ENCODE measurements at places on chromosomes 2 and 18. TPM values are rescaled to one million over a fixed set of nuclear protein-coding genes. Genes with fewer than 3 reads are reported as not detected.

The ANKRD62 gene
- total RNA-seq = not detected

- no peak for DNase-seq
These were observed 67.5 kb upstream of the DTNB start for GRCh38 chr2:25740810-25741381.

GRCh38 chr2:233329489-233330135 lies 22.0 kb downstream of the SAG start:
- DNase-seq = no peak

GRCh38 chr2:36963106-36963505 lies 3.2 kb downstream of the STRN start:
- DNase-seq = no peak

GRCh38 chr2:25089605-25090315 lies 47.9 kb downstream of the EFR3B start:
- no peak for DNase-seq

- no peak for DNase-seq
These were observed 40.9 kb downstream of the TMEM247 start for GRCh38 chr2:46520130-46520711.

- no peak for DNase-seq
These were observed 2.1 kb upstream of the MOCOS start for GRCh38 chr18:36185157-36185556.

DNA sequence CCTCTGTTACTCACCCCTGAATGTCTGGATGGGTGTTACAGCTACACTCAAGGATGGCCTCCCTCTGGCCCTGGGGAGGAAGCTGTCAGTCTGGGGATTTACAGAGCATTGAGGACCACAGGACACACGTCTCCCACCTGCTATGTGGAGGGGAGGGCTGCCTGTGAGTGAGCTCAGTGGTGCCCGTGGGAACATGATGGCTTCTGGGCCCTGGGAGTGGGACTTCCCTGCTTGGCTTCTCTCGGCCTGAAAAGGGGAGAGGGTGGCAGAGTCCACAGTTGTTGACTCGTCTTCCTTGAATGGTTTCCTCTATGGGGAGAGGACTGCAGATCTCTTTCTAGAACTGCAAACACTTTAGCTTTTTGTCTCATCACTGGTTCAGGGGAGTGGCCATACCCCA lies 79.1 kb downstream of the SH3BP4 start:
- DNase-seq = no peak

The OSR1 gene
- total RNA-seq = not detected

DNA sequence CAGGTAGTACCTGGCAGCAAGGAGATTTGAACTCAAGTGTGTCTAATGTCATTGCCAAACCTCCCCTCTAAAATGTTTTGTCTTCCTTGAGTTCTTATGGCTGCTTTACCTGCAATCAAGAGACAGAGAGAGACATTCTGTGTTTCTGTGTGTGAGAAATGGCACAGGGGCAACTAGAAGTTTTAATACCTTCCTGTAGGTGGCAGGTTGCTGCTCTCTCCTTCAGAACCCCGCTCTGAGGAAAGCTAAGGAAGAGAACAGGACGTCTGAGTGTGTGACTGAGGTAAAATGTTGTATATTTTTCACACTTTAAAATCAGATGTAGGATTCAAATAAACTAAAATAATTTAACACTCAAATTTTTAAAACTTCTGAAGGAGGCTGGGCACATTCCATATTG lies 19.2 kb downstream of the DTNA start:
- DNase-seq = no peak

- no peak for DNase-seq
These were observed 8.1 kb downstream of the STPG4 start for GRCh38 chr2:47147021-47147420.

The POU3F3 gene
- not detected for total RNA-seq

DNA sequence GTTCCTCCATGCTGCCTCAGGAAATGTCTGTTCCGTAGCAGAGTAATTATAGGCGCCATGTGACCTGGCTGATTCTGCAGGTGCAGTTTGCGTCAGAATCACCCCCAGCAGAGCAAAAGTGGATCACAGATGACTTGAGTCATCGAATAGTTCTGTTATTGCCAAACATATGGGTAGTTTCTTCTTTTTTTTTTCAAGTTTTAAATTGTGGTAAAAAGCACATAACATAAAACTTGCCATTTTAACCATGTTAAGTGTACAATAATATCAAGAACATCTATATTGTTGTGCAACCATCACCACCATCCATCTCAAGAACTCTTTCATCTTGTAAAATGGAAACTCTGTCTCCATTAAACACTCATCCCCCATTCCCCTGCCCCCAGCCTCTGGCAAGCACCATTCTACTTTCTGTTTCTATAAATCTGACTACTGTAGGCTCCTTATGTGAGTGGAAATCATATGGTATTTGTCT lies 177.7 kb upstream of the TWIST2 start:
- DNase-seq = peak; percentile 52

The BUB1 gene
- 61.7 TPM for total RNA-seq

- DNase-seq = no peak
These were observed 3.1 kb downstream of the SPEG start for GRCh38 chr2:219437690-219438206.

- DNase-seq = no peak
These were observed 124.6 kb downstream of the COPS8 start for GRCh38 chr2:237210297-237210696.

DNA sequence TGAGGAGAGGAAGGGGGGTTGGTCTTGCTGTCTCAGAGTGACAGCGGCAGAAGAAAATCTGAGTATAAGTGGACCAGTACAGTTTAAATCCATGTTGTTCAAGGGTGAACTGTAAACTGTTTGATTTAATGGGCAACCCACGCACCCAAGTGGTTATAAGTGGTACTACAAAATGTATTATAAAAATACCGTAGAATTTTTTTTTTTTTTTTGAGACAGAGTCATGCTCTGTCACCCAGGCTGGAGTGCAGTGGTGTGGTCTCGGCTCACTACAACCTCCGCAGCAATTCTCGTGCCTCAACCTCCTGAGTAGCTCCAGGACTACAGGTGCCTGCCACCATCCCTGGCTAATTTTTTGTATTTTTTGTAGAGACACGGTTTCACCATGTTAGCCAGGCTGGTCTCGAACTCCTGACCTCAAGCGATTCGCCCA lies 2.1 kb upstream of the CHCHD5 start:
- DNase-seq = peak; percentile 81

GRCh38 chr2:120989512-120990441 lies 254.1 kb downstream of the GLI2 start:
- DNase-seq = no peak

DNA sequence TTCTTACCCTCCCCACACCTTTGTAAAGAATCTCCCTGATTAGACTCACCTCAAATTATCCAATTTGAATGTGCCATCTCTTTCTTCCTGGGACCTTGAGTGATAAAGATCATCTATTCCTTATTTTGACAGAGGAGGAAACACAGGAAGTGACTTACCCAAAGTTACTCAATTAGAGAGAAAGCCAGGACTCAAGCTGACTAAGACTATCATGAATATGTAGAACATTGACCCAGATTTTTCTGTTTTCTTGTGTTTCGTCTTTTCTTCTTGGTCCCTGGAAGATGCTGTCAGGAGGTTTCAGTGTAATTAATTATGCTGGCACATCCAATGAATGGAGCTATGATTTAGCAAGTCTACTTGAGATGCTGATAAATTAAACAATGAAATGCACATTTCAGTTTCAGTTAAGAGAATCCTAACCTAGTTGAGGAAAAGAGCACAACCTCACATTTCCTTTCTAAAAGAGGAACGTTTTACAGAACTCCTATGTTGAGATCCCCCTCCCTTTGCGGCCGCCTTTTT lies 380.4 kb downstream of the CLIP4 start:
- no peak for DNase-seq

- no peak for DNase-seq
These were observed 35.4 kb downstream of the SULT1C4 start for GRCh38 chr2:108412995-108413710.

The ALK gene
- not detected for total RNA-seq

- peak; percentile 97 for DNase-seq
These were observed 19.2 kb downstream of the NEURL3 start for GRCh38 chr2:96485751-96486651.

- DNase-seq = no peak
These were observed 126.1 kb downstream of the RTN4 start for GRCh38 chr2:54924121-54924520.

- peak; percentile 91 for DNase-seq
These were observed 575 bp downstream of the ATL2 start for GRCh38 chr2:38376346-38377049.

DNA sequence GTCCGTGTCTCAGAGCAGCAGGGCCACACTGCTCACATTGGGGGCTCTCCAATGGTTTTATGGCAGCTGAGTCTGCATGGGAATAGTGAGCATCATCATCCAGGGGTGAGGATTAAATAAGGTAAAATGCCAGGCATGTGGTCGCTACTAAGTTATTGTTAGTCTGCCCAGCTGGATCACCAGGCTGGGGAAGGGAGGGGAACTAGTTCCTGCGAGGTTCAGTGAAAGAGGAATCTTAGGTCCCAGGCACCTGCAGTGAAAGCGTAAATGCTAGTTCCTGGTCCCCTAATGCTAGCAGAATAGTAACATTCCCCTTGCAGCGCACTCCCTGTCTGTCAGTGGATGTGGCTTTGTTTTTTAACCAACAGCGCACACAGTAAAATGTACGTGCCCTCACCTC lies 60.1 kb downstream of the ARHGEF4 start:
- no peak for DNase-seq

The WDR43 gene
- total RNA-seq = 190 TPM

The REG3G gene
- total RNA-seq = not detected

DNA sequence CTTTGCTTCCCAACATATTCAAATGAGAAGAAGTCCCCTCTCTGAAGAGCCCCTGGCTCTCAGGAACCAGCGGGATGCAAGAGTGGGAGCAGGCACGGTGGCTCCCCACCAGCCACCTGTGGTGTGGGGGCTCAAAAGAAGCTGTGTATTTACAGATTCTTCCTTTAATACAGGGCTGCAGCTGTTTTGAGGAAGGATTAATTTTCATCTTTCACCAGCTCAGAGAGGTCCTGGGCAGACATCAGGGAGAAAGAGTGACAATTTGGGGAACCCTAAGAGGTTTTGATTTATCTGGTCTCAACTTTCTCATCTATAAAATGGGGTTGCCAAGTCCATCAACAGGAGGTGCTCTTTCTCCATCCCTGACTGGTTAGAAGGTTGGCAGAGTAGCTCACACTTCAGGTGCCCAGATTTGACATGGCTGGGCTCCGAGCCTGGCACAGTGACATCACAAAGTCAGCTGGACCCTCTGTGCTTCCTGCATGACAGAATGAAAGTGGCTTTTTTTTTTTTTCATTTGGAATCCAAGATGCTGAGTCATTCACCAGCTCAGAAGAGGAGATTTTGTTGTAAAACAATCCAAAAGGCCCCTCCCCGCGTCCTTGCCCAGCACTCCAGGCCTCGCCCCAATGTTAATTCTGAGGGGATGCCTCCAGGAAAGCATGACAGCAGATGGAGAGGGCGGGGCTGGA lies 15.5 kb upstream of the SIX2 start:
- no peak for DNase-seq

GRCh38 chr2:171880774-171881173 lies 13.3 kb downstream of the SLC25A12 start:
- DNase-seq = no peak

GRCh38 chr18:7830468-7830867 lies 263.4 kb downstream of the PTPRM start:
- no peak for DNase-seq

The TANK gene
- 97.2 TPM for total RNA-seq

GRCh38 chr2:119579424-119580295 lies 35.4 kb downstream of the CFAP221 start:
- no peak for DNase-seq

The CGREF1 gene
- total RNA-seq = 15.1 TPM

DNA sequence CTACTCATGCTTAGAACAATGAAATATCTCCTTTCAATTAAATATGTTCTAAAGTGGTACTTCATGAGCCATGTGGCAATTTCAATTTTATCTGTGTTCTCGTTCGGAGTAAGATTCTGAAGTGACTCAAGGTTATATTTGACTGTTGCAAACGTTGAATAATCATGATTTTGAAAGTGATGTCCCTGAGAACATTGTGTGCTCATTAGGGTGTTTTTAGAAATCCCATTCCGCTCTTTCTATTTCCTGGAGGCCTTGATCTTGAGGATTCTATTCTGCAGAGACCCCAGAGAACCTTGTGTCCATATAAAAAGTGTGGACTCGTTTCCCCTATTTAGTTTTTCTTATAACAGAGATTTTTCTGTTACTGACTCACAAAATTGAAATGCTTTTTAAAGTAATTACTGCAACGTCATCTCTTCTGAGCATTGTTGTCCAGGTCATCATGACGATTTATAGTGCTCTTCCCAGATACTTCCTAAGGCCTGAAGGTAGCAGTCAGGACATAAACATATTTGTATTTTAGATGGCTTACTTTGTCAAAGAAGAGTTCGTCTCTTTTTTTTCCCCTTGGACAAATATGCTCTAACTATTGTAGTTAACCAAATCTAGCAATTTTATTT lies 27.2 kb downstream of the IL1R2 start:
- no peak for DNase-seq

GRCh38 chr2:234290671-234291070 lies 206.2 kb downstream of the ARL4C start:
- DNase-seq = peak; percentile 96

DNA sequence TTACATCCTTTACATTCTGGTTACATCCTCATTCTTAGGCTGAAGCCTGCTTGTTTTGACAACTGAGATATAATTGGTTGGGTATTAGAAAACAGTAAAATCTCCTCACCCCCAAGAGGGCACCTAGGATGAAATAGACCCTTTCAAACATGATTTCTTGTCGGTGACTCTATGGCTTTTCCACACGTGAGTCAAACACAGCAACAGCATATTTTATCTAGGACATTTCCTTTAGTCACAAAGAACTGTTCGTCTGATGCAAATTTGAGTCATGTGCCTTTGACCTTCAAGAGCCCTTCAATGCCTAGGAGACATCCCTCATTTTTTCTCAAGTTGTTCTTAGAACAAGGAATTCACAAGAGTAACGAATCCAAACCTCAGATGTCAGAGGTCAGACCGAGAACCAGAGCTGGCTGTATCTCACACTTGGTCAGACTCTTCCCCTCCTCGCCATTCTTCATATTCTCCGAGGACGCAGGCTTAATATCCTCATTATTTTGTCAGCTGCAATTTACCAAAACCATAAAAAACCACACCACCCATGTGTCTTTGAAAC lies 60.5 kb upstream of the ALKAL2 start:
- DNase-seq = no peak

- DNase-seq = no peak
These were observed 6.4 kb upstream of the D2HGDH start for GRCh38 chr2:241728000-241728399.

DNA sequence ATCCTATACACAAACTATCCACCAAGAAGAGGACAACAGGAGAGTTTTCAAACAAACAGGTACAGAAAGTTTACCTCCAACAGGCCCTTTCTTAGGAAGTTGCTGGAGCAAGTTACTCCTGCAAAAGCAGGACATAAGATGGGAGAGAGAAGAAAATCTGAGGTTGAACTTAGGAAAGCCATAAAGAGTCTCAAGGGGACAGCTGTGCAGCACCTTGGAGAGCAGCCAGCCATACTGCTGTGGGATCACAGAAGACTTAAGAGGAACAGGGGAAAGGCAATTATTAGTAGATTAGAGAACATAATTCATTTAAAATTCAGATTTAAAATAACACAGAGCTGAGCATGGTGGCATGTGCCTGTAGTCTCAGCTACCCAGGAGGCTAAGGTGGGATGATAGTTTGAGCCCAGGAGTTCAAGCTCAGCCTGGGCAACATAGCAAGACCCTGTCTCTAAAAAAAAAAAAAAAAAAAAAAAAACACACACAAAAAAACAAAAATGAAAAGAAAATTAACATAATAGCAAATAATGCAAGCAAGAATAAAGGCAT lies 148.1 kb upstream of the SIX3 start:
- no peak for DNase-seq
